ENCODE measurements at places on chromosomes 6 and 20.
A peak's percentile ranks its signal among the peaks of the same experiment; 100 is the strongest.

DNA sequence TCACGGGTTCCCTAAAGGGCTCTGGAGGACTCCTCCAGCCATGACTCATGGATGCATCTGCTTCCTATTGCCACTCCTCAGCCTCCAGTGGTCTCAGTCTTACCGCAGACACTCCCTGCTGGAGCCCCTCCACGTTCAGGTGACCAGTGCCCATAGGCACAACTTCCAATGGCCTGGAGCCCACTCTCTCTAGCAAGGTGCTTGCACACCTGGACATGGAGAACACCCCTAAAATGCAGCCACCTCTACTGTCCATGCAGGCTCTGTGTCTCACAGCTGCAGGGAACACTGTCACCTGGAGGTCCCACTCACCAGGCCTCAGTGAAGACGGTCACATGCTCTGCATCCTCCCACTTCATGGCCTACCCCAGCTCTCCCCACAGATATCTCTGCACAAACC, 36.0 kb downstream of the HUS1B start:
- no peak for DNase-seq

DNA sequence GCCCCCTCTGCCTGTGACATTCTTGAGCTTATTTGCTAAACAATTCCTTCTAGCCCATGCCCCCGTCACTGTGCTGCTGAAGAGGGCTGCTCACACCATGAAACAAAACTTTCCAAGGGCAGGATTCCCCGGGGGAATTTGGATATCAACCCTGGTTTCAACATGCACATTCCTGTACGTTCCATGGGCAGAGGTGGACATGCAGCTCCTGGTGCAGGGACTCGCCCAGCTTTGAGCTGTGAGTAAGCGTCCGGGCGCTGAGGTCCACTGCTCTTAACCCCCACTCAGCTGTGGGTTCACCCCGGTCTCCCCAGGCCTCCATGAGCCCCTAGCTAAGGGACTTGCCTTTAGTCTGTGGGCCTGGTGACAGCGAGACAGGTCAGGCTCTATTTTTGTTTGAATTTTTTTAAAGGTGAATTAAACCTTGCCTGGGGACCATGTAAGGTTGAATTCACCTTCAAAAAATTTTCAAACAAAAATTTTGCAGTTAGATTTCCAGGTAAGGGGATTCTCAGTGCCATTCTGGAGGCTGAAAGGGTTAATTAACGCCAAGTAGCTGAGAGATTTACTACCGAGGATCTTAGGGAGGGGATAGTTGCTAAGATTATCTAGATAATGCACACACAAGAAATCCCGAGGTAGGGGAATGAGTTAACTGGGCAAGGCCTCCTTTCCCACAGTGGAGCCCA, 70.3 kb upstream of the SLC22A23 start:
- DNase-seq = no peak

GRCh38 chr6:82494367-82494766, 130.8 kb downstream of the TPBG start:
- DNase-seq = no peak

- no peak for DNase-seq
These were observed 44.1 kb downstream of the NEDD9 start for GRCh38 chr6:11188161-11188915.

- no peak for DNase-seq
These were observed 173.8 kb downstream of the GJA1 start for GRCh38 chr6:121609281-121609680.

GRCh38 chr20:16313917-16314316, 259.3 kb downstream of the KIF16B start:
- DNase-seq = no peak

GRCh38 chr20:48238326-48238725, 453.0 kb upstream of the SULF2 start:
- DNase-seq = no peak

DNA sequence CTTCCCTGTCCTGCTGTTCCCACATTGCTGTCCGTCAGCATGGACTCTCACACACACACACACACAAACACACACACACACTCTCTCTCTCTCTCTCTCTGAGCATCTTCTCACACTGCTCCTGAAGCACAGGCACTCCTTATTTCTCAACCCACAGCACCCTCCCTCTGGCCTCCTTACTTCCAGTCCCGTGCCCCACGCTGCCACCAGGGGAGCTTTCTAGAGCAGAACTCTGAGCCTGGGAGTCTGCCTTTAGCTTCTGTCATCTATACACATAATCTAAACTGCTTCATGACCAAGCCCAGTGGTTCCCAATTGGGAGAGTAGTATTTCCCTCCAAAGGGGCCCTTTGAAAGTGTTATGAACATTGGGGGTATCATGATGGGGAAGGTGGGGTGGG, 29.1 kb downstream of the HECA start:
- DNase-seq = no peak

- no peak for DNase-seq
These were observed 25.1 kb upstream of the UTRN start for GRCh38 chr6:144259986-144260385.

GRCh38 chr20:50054626-50055511, 58.1 kb downstream of the UBE2V1 start:
- peak; percentile 85 for DNase-seq

- DNase-seq = peak; percentile 79
These were observed 4.5 kb downstream of the TP53INP2 start for GRCh38 chr20:34708621-34709043.

- no peak for DNase-seq
These were observed 891 bp downstream of the RIPPLY2 start for GRCh38 chr6:83854001-83854501.

- DNase-seq = no peak
These were observed 9.1 kb upstream of the MAP1LC3A start for GRCh38 chr20:34549291-34549928.

DNA sequence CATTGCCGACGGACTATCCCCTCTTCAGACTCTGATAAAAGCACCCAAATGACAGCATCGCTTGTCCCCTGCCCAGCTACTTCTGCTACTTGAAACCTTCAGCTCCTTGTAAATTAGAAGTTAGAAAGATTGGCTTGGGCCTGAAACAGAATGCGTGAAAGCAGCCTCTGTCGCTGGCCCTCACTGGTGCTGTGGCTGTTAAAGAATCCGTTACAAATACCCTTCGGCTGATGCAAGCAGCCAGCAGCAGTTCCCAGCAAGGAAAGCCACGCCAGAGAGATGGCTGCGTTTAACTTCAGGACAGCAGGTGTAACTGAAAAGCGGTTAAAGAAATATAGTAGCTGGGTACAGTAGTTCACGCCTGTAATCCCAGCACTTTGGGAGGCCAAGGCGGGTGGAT, 2.4 kb upstream of the PRR18 start:
- no peak for DNase-seq

Data from left hindlimb (tissue), 1 donor.